ENCODE measurements at places on chromosomes 3 and 15.

GRCh38 chr3:126525091-126525852, 1.3 kb downstream of the CHST13 start:
- DNase-seq: no peak

- DNase-seq: no peak
Observed at GRCh38 chr3:44805960-44806359, 44.4 kb downstream of the KIF15 start.

DNA sequence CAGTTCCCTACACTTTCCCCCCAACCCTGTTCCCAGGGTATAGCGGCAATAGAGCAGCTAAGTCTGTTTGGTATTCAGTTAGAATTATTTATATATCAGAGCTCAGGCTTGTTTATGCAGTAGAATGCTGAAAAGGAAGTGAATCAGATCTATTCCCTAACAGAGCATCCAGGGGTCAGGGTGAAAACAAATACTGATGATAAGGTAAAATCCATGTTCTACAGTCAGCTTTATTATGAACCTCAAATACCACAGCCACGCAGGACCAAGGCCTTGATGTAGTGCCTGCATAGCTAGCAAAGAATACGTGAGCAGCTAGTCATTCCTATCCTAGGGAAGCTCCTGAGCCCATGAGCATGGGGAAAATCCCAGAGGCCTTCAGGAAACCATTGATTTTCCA, 229.7 kb upstream of the ICE2 start:
- no peak for DNase-seq

DNA sequence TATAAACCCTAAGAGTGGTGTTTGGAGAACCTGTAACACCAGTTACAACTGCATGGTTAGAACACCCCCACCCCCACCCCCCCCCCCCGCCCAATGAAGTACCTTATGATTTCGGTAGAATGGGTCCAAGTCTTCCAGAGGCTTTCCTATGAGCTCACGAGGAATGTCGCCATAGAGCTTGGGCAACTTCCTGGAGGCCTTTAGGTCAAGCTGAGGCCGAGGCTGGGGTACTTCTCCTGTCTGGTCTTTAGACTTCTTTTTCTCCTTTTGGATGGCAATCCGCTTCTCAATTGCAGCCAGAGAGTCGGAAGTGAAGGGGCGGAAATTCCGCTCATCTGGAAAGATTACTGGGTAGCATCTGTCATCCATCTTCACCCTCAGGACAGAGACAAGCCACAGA, 101.8 kb downstream of the SCN11A start:
- no peak for DNase-seq

DNA sequence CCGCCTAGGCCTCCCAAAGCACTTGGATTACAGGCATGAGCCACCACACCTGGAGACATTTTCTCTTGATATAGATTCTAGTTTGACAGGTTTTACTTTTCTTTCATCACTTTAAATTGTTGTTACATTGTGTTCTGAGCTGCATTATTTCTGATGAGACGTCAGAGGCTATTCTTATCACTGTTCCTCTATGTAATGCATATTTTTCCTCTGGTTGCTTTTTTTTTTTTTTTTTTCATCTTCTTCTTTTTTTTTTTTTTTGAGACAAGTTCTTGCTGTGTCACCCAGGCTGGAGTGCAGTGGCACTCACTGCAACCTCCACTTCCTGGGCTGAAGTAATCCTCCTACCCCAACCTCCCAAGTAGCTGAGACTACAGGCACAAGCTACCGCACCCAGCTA, 41.2 kb downstream of the TRA2B start:
- no peak for DNase-seq

DNA sequence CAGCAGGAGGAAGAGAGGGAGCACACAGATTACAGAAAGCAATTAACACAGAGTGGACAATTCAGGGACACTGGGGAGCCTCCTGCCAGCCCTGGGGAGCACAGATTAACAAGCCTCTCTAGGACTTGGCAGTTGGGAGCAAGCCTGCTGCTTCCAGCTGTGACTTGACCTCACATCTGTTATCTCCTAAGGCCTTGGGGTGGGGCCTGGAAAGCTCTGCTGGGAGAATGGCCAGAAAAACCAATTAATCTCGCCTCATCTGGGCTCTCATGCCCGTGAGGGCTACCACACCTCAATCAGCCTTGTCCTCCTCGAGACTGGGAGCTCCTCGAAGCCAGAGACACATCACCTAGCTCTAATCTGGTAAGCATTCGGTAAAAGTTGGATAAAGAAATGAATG, 39.1 kb downstream of the SEMA5B start:
- no peak for DNase-seq

GRCh38 chr15:63107895-63108546, 13.6 kb upstream of the LACTB start:
- DNase-seq: no peak

DNA sequence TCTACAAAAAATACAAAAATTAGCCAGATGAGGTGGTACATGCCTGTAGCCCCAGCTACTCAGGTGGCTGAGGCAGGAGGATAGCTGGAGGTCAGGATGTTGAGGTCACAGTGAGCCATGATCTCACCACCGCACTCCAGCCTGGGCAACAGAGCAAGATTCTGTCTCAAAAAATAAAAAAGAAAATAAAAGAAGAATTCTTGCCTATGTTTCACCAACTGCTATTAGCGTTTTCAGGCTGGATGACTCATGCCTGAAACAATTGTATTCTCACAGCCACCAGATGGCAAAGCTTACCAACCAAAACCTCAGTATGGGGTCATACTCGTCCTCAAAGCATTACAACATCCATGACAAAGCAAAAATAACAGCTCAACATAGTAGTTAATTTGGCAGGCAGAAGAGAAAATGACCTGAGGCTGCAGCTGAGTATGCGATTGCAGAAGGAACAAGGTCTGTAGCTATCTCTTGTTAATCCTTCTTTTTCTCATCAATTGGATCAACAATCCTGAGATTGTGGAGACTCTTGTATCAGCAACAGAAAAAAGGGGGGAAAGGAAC, 52.2 kb downstream of the TP53BP1 start:
- peak; percentile 24 for DNase-seq

- DNase-seq: no peak
Observed at GRCh38 chr3:117788061-117788460, 1078.5 kb downstream of the TUSC7 start.

DNA sequence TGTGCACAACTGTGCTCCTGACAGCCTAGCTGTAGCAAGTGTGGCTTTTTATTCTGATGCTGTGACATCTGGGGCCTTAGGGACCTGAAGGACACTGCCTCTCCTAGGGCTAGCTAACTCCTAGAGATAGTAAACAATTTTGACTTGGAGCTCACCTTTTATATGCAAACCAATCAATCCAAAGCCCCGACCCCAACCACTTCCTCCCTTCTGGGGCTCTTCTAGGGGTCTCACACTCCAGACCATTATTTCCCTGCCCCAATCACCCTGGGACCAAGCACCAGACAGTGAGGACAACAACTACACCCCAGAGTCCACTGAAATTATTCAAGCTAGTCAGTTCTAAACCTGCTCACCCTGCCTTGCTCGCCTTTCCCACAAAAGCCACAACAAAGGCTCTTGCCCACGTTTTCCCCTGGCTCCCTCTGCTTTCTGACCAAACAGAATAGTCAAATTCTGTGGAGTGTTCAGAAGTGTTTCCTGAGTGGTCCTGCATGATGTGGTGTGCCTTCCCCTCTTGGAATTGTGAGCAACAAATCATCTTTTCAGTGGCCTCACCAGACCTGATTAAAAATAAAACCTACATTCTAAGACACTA, 84.2 kb upstream of the WNT5A start:
- no peak for DNase-seq

DNA sequence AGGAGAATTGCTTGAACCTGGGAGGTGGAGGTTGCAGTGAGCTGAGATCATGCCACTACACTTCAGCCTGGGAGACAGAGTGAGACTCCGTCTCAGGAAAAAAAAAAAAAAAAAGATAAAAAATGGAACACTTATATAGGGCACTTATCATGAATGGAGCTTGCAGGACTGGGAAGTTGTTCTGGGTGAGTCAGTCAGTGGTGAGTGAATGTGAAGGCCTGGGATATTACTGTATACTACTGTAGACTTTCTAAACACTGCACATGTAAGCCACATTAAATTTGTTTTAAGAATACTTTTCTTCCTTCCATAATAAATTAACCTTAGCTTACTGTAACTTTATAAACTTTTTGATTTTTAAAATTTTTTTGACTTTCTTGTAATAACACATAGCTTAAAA, 59.8 kb downstream of the SFMBT1 start:
- no peak for DNase-seq

- DNase-seq: no peak
Observed at GRCh38 chr3:23161308-23161707, 41.8 kb upstream of the UBE2E2 start.

GRCh38 chr3:115086344-115086743, 60.7 kb downstream of the ZBTB20 start:
- peak; percentile 47 for DNase-seq

- no peak for DNase-seq
Observed at GRCh38 chr3:9147215-9147895, 102.1 kb downstream of the SRGAP3 start.

DNA sequence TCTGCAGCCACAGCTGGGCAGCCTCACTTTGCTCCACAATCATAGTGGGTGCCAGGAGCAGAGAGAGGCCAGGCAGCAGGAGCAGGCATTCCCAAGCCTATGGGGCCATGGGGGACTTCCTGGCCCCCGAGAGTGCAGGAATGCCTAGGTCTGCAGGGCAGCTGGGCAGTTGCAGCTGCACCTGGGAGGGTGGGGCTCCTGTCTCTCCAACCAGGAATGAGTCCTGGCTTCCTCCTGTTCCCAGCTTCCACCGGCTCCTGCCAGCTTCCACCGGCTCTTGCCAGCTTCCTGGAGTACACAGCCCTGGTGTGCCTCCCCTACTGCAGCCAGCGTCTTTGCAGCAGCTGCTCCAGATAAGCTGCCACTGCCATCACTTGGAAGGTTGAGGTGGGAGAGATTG, 86.3 kb upstream of the CDV3 start:
- DNase-seq: no peak

DNA sequence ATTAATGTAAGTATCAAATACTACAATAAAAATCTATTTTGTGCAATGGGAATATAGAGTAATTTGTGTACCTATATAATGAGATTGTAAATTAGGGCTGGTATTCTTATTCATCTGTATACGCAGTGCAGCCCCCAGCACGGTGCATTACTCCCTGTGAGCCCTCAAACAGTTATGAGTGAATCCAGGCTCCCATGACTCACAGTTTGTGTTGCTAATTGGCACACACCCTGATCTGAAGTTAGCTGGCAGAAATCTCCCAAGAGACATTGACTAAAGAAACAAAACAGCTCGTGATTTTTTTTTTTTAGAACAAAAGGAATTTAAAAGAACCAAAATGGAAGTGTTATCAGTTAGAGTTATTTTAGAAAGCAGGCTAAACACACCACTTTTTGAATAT, 15.7 kb downstream of the GK5 start:
- DNase-seq: no peak

- no peak for DNase-seq
Observed at GRCh38 chr15:78200276-78200930, 34.0 kb downstream of the ACSBG1 start.

DNA sequence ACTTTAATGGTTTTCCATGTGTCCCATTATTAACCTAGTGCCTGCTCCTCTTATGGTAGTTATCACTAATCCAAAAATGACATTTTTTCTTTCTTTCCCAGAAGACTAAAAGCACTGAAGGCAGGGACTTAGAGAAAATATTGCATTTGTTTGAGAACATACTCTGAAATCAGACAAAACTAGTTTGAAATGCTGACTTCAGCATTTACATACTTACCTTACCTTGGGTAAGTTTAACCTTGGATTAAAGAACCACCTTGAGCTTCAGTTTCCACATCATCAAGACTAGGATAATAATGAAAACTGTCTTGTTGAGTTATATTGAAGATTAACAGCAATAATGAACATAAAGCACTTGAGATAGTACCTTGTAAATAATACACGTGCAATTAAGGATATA, 413.0 kb downstream of the SOX2 start:
- no peak for DNase-seq

DNA sequence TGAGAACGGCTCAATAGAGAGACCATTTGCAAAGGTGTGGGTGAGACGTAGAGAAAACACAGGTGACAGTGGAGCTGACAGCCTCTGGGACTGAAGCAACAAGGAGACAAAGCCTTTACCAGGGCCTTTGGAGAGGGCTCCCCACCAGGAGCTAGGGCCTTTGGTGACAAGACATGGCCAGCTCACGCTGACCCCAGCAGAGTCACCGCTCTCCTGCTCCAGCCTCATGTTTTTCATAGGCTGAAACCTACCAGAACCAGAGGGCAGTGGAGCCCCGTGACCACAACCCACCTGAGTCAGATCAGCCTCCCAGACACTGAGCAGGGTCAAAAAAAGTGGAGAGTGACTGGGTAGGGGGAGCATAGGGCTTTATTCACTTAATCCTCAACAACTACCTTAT, 214.7 kb downstream of the SHQ1 start:
- DNase-seq: no peak

DNA sequence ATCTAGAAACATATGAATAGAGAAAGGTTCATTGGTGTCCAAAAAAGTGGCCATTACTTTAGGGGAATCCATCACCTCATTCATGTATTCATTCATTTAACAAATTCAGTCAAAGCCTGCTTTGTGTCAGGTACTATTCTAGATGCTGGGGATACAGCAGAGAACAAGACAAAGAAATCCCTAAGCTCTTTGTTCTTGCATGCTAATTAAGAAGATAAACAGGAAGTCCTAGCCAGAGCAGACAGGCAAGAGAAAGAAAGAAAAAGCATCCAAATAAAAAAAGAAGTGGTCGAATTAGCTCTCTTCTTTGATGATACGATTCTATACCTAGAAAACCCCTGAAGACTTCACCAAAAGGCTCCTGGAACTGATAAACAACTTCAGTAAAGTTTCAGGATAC, 12.4 kb upstream of the ZMAT3 start:
- DNase-seq: no peak

DNA sequence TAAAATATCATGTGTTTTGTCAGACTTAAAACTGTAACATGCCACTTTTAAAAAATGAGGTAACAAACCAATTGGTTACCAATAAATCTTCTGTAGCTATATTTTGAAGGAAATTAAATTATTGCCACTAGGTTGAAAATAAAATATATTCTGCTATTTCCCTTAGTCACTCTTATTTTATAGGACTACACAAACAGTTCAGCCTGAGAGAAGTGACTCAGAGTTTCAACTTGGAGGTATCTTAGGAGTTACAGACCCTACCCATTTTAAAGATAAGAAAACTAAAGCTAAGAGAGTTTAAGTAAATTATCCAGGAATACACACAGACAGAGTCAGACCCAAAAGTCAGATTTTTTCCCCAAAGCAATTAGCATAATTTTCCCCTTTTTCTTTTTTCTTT, 65.1 kb downstream of the PIK3CB start:
- DNase-seq: no peak

- peak; percentile 6 for DNase-seq
Observed at GRCh38 chr3:137946356-137946973, 63.5 kb upstream of the CLDN18 start.

- no peak for DNase-seq
Observed at GRCh38 chr15:60752973-60753720, 274.2 kb upstream of the ICE2 start.

- DNase-seq: peak; percentile 83
Observed at GRCh38 chr3:197186887-197187588, 111.4 kb downstream of the DLG1 start.

- no peak for DNase-seq
Observed at GRCh38 chr3:169348929-169349621, 314.4 kb downstream of the MECOM start.
